ENCODE measurements at places on chromosomes 3 and 15.

- no peak for DNase-seq
These were observed 21.5 kb downstream of the CD86 start for GRCh38 chr3:122076491-122077292.

DNA sequence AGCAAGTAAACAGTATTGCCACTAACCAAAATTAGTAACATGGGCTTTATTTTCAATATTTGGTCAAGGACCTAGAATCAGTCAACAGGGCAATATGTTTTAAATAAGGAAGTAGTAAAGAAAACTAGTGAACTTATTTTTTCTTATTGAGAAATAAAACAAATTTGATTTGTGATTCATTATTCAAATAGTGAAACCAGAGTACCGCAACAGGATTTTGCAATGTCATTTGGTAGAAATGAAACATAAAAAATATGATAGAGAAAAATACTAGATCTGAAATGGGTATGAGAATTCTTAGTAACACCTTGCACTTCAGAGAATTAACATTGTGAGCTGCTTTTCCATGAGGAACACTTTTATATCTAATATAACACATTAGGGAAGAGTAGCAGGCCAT, 291.8 kb upstream of the GBE1 start:
- DNase-seq = no peak

GRCh38 chr3:164416491-164417222, 661.6 kb downstream of the SI start:
- DNase-seq = no peak

DNA sequence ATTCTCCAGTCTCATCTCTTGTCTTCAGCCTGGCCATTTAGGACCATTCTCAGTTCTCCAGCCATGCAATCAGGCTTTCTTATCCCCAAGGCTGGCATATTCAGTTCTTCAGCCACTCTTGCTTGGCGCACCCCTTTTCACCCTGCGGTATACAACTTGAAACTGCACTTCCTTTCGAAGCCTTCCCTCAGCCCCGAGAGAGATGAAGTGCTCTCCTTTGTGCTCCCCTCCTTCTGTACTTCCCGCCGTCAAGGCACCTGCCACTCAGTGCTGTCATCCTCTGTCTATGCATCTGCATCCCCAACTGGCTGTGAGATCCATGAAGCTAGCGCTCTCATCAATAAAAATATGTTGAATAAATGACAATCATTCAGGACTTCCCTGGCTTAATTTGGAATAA, 45.7 kb downstream of the MORC1 start:
- DNase-seq = no peak

GRCh38 chr15:43199945-43200488, 14.8 kb downstream of the CCNDBP1 start:
- DNase-seq = no peak

DNA sequence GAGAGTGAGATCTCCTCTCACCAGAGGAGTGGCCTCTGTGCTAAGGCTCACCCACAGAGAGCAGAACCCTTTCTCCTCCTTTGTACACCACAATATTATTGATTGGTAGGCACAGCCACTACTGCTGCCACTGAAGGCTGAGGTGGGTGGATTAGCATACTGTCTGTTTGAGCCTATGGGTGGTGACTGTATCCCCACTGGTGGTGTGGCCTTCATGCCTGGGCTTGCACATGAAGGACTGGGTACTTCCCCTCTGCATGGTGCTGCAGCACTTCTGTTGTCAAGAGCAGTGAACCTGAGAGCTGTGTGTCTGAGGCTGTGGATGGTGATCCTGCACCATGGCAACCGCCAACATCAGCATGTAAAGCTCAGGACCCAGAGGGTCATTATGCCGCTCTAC, 35.7 kb upstream of the NECTIN3 start:
- DNase-seq = no peak

- DNase-seq = no peak
These were observed 1.6 kb upstream of the MESP2 start for GRCh38 chr15:89774492-89774891.

DNA sequence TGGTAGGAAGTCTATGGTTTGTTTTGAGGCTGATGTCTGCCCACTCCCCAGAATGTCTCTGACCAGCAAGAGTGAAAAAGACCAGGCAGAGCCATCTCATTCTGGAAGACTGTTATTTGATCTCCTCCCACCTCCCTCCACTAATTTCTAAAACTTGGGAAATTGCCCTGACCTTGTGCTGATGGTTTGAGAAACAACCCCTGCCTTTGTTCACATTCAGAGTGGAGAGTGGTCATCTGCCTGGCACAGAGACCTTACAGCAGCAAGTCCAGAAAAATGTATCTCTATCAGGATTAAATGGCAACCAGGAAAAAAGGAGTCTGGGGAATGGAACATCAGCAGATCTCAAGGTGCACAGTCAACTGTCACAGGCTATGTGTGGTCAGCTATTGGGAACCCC, 25.7 kb downstream of the SPATA12 start:
- DNase-seq = no peak

DNA sequence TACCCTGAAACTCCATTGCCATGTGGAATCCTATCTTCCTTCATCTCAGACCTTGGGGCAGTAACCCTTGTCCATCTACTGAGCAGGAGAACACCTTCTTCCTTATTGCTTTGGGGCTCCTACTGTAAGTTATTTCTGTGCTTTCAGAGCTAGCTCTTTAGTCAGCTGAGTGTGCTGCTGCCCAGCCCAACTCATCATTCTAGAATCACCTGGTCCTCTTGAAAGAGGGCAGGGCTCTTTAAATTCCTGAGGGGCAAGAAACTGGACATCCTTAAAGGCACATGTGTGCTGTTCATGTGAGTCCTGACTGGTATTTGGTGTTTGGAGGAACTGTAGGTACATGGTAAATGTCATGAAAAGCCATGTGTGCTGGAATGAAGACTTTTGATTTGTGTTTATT, 140.9 kb downstream of the ARNT2 start:
- no peak for DNase-seq

DNA sequence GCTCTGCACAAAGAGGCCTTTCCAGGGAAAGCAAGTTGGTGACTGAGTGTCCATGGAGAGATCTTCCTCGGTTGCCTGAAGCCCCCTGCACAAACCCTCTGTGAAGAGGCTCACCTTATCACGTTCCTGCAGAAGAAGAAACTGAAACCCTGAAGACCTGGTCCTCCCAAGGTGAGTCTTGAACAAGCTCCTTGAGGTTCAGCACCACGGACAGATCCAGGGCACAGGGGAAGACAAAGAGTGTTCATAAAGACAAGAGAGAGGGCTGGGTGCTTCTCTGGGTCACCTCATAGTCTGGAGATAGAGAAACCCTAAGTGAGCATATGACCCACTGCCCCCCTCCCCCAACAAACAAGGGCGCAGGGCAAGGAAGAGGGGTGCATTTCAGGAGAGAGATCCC, 21.7 kb upstream of the TBC1D21 start:
- DNase-seq = peak; percentile 55

DNA sequence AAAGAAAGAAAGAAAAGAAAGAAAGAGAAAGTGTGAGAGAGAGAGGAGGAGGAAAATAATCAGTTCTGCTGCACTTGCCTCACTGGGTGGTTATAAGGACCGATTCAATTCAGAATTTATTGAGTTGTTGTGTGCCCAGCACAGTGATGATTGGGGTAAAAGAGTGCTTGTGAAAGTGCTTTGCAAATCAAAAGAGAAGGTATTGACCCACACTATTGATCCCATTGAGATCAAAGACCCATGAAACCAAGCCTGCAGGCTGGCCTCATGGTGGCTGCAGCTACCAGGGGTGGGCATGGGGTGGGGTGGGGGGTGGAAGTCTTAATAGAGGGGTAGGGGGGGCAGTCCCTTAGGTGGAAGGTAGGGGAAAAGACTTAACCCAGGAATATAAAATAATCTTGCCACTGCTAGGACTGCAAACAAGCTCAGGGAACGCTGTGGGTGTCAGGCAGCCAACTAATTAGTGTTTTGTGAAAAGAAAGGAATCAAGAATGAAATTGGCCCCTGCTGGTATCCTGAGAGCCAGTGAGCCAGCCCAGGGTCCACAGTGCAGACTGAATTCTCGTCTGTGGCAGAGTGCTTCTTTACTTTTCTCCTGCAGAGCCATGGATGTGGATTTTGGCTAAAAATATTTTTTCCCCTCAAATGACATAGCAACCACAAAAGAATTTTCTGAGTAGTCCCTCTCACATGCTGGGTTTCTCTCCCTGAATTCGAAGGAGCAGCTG, 34.2 kb downstream of the CLEC3B start:
- DNase-seq = no peak

DNA sequence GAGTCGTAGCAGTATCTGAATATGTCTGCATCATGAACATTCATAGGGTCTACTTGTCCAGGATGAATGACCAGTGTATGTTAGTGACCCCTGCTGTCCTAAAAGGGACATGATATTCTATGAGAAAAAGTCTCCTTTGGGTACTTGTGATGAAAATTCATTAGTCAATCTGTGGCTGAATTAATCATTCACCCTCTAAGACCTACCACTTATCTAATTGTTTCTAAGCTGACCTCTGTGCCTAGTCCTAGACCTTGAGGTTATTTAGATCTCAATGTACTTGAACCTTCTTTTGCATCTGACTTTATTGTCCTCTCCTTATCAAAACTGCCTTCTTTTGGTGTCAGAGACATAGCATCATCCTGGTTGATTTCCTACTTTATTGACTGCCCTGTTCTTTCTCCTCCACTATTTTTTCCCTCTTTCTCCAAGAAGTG, 799.3 kb downstream of the DIPK2A start:
- no peak for DNase-seq

Data from left hindlimb (tissue), 1 donor.